ENCODE measurements at places on chromosomes 16 and 17.

GRCh38 chr17:81154961-81155360 lies 10.3 kb upstream of the PVALEF start:
- no peak for DNase-seq

DNA sequence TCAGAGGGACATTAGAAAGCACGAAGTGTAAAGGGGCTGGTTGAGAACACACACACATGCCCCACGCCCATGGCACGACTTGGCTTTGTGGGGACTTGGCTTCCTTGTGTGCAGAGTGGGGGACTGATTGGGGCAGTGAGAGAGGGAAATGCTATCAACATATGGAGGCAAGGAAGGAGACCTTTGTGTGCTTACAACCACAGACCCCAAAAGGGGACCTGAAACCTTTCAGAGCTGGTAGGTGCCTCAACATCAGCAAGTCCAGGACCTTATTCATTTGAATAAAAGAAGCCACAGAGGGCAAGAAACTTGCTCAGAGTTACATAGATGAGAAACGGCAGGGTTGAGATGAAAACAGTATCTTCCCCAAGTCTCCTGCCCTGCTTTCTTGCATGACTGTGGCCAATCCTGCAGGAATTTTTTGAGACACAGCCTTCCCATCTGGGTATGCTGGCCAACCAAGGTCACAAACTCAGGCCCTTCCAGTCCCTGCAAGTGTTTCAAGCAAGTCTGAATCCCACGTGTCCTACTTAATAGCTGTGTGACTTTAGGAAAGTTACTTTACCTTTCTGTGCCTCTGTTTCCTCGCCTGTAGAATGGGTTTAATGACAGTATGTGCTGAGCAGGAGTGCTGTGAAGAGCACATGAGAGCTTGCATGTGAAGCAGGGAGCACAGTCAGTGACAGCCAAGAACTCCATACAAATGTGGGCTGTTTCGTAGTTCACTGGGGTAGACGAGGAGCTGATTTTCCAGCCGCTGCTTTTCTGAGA lies 26.2 kb downstream of the C16orf78 start:
- DNase-seq = no peak

- DNase-seq = no peak
Observed at GRCh38 chr16:86307514-86307903, 202.8 kb upstream of the FOXF1 start.

DNA sequence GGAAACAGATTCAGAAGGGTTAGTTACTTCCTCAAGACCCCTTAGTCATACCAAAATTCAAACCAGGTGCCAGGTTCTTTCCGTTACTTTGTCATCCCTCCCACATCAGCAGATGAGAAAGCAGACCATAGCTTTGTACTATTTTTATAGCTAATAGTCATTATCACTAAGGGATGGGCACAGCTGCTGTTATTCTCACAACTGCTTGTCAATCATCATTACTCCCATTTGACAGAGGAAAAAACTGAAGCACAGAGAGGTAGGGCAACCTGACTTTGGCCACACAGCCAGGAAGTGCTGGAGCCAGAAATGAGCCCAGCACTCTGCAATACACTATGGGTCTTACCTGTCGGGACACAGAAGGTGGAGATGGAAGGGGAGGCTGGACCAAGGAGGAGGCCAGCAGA lies 30.0 kb downstream of the TEKT5 start:
- no peak for DNase-seq

GRCh38 chr16:66717776-66718175 lies 21.2 kb upstream of the CMTM4 start:
- DNase-seq = no peak

DNA sequence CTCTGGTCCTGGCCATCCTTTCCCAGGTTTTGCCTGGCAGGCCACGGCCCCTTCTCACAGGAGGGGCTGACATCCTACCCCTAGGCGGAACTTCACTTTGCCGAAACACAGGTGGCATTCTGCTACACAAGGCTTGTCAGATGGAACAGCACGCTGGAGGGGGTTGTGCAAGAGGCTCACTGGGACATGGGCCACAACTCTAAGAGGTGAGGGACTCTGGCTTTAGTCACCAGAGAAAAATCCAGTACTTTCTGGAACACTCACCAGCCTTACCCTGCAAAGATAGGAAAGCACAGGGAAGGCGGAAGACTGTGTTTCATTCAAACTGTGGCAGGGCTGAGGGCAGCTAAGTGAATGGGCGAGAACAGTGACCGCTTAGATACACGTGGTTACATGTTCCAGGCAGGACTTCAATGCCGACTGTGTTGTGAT lies 18.3 kb downstream of the CDC42EP4 start:
- DNase-seq = no peak

- no peak for DNase-seq
Observed at GRCh38 chr17:4411201-4411600, 22.5 kb upstream of the SPNS3 start.
